ENCODE measurements at places on chromosomes 2 and 18. TPM values are rescaled to one million over a fixed set of nuclear protein-coding genes. Genes with fewer than 3 reads are reported as not detected.

CMPK2 gene
- total RNA-seq, result 2.7 TPM

ALK gene
- total RNA-seq, result 0.16 TPM

KCNIP3 gene
- total RNA-seq, result 8.4 TPM

DNA sequence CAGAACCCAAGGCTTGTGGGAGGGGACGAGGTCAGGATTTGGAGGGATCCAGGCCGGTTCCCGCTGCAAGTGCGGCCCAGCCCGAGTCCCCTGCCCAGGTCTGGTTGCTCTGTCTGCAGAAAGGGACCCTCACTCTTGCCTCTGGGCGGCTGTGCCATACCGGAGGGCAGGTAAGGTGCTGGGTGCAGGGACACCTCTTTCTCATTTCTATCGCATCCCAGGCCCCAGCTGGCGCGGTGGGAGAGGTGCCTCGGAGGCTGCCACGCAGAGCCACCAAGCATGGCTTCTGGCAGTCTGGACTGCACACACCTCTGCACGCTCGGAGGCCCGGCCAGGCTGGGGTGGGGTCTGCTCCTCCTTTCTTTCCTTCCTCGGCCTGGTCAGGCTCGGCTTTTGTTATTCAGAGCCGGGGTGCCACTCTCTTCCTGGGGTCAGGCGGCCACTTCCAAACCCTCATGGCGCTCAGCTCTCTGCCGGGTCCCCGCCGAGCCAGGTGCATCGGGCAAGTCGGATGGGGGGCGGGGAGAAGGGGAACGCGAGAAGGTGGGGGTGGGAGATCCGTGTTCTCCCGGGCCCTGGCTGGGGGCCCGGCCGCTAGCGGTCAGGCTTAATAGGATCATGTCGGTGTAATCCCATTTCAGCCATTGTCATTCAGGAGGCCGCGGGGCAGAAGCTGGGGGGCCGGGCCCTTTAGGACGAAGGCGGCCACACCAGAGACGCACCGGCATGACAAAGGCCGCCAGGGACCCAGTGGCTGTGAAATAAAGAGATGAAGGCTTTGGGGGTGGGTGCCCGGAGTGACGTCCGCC lies 9.0 kb downstream of the GBX2 start:
- no peak for DNase-seq

- DNase-seq, result no peak
These were observed 47.5 kb downstream of the TWIST2 start for GRCh38 chr2:238895361-238895882.

DNA sequence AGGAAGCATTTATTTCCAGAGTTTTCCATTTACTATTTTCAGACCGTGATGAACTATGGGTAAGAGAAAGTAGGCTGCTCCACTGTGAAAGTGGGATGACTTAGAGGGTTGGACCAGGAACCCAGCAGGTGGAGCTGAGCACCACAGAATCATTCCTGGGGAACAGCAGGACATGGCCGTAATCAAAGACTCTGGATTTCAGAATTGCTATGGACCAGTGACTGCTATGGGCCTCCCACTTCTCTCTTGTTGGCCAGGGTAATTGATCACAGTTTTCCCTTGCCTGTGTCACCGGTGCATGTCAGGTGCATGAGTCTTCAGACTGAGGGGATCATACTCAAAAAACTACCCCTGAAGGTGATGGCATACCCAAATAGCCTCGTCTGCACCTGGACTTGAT lies 90.6 kb upstream of the GPC1 start:
- DNase-seq, result no peak

DNA sequence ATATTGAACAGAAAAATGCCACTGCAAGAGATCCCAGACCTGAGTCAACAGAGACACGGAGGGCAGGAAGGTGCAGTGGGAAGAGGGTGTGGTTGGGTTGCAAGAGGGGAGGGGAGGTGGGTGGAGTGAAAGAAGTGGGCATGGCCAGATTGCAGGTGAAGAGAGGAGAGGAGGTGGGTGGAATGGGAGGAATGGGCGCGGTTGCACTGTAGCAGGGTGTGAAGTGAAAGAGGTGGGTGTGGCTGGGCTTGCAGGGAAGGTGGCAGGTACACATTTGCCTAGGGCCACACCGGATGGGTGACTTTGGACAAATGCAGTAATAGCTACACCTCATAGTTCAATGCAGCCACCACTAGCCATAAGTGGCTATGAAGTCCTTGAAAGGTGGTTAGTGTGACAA lies 71.1 kb downstream of the DOCK10 start:
- DNase-seq, result no peak

DNA sequence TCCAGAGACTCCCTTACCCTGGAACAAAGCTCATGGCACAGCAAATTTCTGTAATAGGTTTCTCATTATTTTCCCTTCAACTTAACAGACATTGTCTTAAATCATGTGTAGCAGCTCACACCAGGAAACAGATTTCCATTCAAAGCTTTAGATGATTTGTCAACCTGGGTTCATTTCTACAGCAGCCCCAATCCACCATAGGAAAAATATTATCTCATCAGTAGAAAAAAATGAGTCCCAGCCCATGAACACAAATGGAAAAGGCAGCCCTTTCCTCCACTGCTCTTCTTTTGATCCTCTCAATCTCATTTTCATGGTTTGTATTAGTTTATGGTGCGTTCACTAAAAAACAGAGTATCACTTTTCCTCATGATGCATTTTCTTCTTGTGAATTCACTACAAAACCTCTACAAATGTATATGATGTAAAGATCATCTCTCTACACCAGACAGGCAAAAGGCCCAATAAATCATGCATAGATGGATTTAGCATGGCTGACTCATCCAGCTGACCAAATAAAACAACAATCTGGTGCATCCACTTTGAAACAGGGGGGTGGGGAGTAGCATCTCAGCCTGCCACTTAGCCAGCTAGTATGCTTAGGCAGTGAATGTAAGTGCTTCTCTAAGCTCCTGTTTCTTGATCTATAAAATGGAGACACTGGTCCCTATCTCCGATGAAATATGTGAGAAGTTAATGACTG lies 78.6 kb downstream of the SATB2 start:
- DNase-seq, result no peak

DNA sequence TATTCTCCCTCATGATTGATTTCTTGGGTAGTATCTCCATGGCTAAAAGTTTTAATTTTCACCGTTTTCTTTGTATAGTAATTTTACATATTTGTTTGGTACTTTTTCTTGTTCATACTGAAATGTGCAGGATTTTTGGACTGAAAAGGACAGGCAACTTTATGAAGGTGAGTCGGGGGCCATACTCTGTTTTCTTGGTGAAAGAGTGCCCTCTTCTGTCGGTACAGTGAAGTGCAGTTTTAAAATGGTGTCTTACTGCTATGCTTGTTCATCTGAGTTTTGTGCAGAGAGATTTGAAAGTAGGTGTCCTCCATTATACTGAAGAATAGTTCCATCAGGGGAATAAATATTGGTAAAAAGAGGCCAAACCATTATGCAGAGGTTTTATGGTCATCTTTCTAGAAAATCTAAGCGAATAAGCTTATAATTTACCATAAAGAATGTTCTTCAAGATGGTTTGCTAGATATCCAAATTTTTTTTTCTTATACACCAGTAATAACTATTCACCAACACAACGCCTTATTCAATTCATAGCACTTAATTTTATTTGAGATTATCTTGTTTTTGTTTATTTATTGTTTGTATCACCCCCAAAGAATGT lies 8.7 kb upstream of the SERPINB13 start:
- DNase-seq, result no peak
